ENCODE measurements at places on chromosomes 12 and 14.

GRCh38 chr12:6896846-6897435, 7.7 kb upstream of the LRRC23 start:
- peak; percentile 72 for DNase-seq

- DNase-seq, result no peak
Observed at GRCh38 chr12:111904446-111904975, 62.5 kb downstream of the MAPKAPK5 start.

GRCh38 chr12:81034926-81035325, 43.0 kb upstream of the ACSS3 start:
- no peak for DNase-seq

DNA sequence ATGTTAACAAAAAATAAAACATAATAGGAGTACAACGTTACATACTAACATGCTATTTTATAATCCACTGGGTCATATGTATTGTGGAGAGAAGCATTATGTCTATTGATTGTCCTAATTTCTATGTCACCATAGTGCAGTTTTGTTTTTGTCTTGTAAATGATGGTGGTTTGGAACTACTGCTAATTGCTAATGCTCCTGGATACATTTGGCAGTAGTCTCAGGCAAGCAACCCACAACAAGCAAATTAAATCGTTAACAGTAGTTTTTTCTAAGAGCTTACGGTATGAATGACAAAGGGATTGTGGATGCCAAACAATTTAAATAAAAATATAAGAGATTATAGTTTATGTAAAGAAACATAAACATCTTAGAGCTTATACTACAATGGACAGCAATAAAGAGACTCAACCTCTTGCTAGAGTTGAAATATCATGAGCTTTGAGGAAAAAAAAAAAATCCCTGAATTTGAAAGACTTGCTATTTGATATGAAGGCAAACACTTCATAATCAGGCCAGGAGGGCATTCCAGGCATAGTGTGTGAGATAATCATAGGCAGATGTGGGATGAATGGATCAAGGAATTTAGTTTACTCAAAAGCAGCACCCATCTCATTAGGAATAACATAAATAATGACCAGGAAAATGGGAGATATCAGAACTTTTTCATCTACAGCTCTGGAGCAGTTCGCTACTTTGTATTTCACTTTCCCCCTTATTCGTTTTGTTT, 181.3 kb downstream of the CCDC59 start:
- DNase-seq, result peak; percentile 70

DNA sequence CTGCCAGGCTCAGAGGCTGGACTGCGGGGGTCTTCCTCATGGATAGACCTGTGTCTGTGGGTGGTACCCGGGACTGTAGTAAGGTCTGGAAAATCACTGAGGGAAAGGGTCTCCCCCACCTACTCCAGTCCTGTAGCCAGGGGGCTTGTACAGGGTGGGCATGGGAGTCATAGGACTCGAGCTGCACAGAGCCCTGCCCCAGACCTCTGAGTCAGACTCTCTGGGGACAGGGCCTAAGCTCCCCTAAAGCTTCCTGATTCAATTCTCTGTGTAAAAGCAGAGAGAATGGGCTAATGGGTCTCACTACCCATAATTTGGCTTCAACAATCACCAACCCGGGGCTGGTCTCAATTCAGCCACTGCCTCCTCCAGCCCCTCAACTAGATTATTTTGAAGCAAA, 27.0 kb downstream of the LRTM2 start:
- no peak for DNase-seq

DNA sequence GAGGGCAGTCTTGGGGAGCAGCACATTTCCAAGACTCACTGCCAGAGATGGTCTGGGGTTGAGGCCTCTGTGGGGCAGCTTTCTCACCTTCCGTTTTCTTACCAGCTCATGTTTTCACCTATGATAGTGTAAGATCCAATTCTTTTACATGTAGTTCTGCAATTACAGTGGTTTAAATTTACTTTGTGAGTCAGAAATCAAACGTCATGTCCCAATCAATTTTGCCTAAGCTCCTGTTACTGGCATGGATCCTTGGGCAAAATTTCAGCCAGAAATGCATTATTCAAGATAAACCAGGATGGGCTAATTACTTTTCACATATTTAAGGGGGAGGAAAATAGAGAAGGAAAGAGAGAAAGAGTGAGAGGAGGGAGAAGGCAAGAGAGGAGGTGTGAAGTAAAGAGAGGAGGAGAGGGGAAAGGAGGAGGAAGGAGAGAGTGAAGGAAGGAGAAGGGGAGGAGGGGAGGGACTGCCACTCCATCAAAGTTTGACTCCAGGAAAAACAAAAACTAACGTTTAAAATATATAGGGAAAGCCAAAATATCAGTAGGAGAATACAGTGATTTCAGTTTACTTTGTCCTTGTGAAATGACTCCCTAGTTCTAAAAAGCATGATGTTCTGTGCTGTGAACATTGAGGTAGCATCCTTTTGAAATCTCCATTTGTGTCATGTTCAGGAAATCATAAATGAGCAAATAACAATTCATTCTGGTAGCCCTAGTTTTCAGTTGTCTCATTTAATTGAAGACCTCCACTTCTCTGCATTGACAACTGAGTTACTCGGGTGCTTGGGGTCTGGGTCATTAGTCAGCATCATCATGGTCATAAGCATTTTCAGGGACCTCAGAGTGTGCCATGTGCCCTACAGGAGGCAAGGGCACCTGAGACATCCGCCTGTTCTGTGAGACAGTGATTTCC, 3.0 kb downstream of the BMAL2 start:
- no peak for DNase-seq

DNA sequence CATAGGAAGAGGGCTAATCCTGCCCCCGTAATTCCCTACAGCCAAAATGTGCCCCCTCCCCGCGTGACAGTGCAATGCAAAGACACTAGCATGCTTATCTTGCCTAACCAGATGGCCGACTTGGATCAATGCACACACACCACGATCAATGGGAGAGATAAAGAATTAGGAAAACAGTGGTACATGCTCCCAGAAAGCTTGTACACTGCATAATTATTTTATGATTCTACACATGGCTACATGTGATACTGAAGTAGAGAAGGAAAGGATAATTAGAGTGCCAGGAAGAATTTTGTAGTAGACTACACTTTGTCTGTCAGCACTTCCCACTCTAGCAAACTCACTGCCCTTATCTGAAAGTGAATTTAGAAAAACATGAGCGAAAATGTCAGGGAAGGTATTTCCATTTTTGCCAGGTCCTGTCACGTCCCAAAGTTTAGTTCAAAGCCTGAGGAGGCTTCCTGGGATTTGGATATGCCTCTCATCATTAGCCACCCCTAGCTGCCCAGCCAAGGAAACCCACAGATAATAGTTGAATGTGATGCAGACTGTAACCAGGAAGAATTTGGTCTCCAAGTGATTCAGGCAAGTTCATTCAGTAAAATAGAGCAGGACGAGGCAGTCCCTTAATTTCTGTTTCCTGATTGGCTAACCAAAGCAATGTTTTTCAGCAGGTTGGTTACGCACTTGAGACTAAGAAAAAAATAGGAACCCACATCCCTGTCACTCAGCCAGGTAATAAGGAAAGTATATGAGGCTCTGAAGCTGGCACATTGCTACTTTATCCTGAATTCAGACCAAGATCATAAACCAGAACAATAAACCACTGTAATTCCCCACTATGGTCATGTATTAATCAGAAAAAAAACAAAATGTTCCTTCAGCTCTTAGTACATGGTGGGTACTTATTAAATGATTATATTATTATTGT, 199.6 kb upstream of the OTX2 start:
- peak; percentile 94 for DNase-seq

- no peak for DNase-seq
Observed at GRCh38 chr12:104671409-104672095, 214.8 kb downstream of the CHST11 start.

DNA sequence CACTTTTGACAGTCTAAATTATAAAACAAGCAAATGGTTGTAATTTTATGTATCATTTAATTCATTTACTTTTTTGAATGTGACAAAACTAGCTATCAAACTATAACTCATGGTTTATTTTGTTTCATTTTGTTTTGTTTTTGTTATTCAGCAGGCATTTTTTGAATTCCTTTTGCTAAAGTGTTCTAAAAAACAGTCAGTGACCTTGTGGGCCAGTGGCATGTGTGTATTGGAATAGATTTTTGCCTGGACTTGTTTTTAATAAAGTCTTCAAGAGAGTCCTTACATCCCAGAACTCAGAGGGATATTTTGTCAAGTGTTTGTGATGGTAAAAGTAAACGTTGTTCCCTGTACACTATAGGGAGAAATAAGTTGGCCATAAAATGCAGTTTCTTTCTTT, 369.7 kb upstream of the SYT1 start:
- no peak for DNase-seq

GRCh38 chr14:33714527-33715226, 236.2 kb downstream of the EGLN3 start:
- DNase-seq, result no peak

GRCh38 chr14:57846596-57846995, 19.3 kb downstream of the SLC35F4 start:
- DNase-seq, result no peak

- no peak for DNase-seq
Observed at GRCh38 chr14:93045211-93045674, 70.5 kb downstream of the ITPK1 start.

DNA sequence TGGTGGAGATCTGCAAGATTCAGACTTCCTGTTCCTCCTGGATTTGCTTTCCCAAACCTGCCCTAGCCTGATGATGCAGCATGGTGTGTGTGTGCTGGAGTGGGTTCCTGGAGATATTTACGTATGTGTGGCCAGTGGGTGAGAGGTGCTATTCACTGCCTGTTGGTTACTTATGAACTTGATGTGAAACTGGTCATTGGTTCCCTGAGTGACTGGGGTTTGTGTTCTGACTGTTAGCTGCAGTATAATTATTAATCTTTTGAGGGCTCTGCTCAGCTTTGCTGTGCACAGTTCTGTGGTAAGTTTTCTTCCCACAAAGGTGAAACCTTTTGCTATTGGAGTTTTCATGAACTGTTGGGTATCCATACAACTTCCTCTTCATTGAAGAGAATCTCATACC, 541.8 kb upstream of the FBXO33 start:
- DNase-seq, result no peak

GRCh38 chr12:45655186-45655585, 74.3 kb upstream of the ARID2 start:
- DNase-seq, result peak; percentile 37

- DNase-seq, result no peak
Observed at GRCh38 chr12:131773582-131774221, 54.5 kb upstream of the MMP17 start.

GRCh38 chr14:26527095-26527494, 70.7 kb downstream of the NOVA1 start:
- DNase-seq, result no peak

DNA sequence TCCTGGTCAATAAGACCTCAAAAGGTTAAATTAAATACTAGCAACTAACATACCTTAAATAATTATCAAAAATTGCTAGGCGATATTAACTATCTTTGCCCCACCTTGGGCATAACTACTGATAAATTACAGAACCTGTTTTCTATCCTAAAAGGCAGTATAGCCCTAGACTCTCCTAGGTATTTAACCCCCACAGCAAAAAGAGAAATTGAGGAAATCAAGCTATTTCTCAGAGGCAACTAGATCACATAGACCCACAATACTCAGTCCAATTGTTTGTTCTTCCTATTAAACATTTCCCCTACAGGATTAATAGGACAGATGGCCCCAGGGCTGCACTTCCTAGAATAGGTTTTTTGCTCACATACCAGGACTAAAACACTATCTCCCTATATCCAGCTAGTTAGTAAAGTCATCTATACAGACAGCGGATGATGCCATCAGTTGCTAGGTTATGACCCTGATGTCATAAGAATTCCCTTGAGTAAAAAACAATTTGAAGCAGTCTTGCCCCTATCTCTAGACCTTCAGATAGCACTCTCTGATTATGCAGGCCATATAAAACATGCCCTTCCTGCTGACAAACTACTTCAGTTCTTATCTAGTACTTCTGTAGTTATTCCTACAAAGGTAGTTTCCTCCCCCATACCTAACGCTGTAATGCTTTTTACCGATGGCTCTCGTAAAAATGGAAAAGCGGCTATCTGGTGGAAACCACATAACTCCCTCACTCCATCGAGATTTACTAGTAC, 118.4 kb downstream of the PPHLN1 start:
- no peak for DNase-seq

DNA sequence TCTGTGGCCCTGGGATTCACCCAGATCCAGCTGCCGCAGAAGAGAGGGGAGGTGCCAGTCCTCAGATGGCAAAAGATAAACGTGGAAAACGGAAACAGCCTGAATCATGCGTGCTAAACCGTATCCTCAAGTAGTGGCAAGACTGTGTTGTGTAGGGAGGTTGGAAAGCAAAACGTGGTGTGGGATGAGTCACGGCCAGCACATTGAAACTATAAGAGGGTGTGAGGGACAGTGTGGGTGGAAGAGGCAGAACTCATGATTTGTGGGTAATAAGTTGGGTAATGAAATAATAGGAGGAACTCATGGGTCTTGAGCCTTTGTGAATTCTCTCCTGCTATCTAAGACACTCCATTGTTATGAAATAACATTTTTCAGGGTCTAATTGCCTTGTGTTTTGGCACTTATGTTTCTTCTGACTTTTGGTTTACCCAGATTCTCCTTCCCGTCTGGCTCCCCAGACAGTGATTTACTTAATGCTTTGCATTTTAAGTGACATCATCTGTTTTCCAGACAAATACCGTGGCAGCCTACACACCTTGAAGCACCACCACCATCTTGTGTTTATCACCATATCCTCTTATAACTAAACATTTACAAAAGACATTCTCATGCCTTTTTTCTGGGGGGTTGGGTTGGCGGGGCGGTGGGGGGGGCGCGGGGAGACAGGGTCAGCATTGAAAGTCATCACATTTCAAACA, 62.3 kb upstream of the PTCSC3 start:
- no peak for DNase-seq

GRCh38 chr12:130421896-130422295, 84.2 kb downstream of the PIWIL1 start:
- no peak for DNase-seq

GRCh38 chr12:51202718-51203117, 15.1 kb downstream of the POU6F1 start:
- no peak for DNase-seq

- DNase-seq, result no peak
Observed at GRCh38 chr12:121120323-121120722, 12.4 kb upstream of the P2RX7 start.

All from NCI-H2171 treated with DMSO at 0.1 percent for 48 hours (cell line).